T-helper 17 cell (primary cell): ENCODE measurements at places on chromosomes 1 and 21. TPM values are rescaled to one million over a fixed set of nuclear protein-coding genes. Genes with fewer than 3 reads are reported as not detected.

DNA sequence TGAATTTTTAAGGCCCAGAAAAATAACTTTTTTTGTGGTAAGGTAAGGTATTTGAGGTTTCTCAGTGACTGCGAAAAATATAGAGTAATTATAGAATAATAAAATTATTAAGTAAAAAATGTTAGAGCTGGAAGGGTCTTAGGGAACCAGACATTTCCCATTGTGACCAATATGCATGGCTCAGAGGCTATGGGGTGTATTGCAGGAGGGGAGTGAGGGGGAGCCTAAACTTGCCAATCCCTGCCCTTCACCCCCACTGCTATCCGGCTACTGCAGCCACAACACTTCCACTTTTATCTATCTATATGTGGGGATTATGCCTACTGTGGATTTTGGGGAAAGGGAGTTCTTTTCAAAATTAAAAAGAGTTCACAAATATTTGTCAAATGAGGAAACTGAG, 7.6 kb upstream of the GADD45A start:
- peaks cover 14% of the 10 kb centered on the region for H3K4me1 ChIP-seq
- no peak for DNase-seq
- H3K36me3 ChIP-seq = no peaks in the 10 kb centered on the region
- H3K27ac ChIP-seq = no peak overlapping the region
- H3K27me3 ChIP-seq = no peaks in the 10 kb centered on the region

CPLANE2 gene
- 4.3 TPM for total RNA-seq

DNA sequence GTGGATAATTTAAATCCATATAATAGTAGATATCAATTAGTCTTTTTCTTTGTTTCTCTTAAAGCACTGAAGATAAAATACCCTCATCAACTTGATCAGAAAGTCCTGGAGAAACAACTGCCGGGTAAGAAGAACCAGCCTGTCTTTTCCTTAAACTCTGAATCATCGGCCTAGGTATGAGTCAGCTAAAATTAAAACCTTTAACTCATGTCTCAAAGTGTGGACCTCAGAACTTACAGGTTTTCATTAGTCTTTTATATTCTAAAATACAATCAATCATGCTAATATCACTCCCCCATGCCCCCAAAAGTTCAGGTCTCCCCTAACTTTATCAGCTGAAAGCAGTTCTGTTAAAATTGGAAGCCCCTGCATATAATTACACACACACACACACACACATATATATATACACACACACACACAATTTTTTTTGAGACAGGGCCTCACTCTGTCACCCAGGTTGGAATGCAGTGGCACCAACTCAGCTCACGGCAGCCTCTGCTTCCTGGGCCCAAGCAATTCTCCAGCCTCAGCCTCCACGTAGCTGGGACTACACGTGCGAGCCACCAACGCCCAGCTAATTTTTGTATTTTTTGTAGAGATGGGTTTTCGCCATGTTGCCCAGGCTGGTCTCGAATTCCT, 61.3 kb downstream of the B3GALNT2 start:
- no peaks in the 10 kb centered on the region for H3K27me3 ChIP-seq
- H3K36me3 ChIP-seq = peaks cover 2% of the 10 kb centered on the region
- no peak overlapping the region for H3K27ac ChIP-seq

- no peaks in the 10 kb centered on the region for H3K27me3 ChIP-seq
- DNase-seq = no peak
- H3K27ac ChIP-seq = no peak overlapping the region
- peaks cover 12% of the 10 kb centered on the region for H3K4me1 ChIP-seq
Measured at GRCh38 chr1:12499539-12500240, 118.3 kb downstream of the DHRS3 start.

- no peak overlapping the region for H3K27ac ChIP-seq
- no peak for DNase-seq
- H3K36me3 ChIP-seq = no peaks in the 10 kb centered on the region
- H3K4me3 ChIP-seq = no peak overlapping the region
Measured at GRCh38 chr1:196399713-196400112, 208.5 kb downstream of the KCNT2 start.

GRCh38 chr1:3816331-3817137, 20.2 kb upstream of the LRRC47 start:
- no peaks in the 10 kb centered on the region for H3K27me3 ChIP-seq
- H3K27ac ChIP-seq = no peak overlapping the region
- DNase-seq = no peak

DNA sequence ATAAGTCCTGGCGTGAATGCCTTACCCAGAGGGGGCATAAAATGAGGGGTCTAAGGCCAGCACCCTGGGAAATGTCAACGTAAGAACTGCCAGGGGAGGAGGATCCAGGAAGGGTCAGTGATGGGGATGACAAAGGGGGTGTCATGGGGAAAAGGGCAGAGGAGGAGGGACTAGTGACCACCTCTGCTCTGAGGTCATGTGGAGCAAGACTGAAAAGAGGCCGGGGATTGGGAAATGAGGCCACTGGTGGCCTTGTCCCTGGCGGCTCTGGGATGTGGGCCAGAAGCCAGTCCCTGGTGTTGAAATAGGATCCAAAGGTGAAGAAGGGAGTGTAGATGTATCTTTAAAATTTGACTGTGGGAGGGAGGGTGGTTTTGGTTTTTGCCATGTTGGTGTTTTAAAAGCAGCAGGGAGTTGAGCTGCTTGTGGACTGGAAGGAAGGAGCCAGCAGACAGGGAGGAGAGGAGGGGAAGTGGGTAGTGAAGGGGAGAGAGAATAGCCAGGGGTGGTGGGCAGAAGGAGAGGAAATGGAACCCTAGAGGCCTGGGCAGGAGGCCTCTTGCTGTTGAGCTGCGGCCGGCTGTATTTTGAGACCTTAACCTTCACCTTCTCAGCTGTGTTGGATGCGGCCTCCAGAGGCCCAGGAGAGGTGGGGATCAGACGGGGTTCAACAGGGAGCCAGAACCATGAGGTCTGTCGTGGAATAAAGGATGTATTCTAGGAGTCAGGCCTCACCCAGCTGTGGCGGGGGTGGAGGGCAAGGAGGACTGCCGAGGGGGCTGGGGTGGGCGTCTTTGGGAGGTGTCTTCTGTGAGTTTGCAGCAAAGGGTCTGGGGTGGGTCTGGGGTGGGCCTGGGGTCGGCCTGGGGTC, 92.5 kb downstream of the DHRS3 start:
- H3K27ac ChIP-seq = peak overlapping the region; percentile 0
- no peaks in the 10 kb centered on the region for H3K36me3 ChIP-seq
- no peak overlapping the region for H3K4me3 ChIP-seq
- no peak for DNase-seq
- H3K27me3 ChIP-seq = no peaks in the 10 kb centered on the region
